ENCODE measurements at places on chromosomes 5 and 9. TPM values are rescaled to one million over a fixed set of nuclear protein-coding genes. Genes with fewer than 3 reads are reported as not detected.

GRCh38 chr5:18807256-18808149, 1173.2 kb downstream of the TAF11L14 start:
- H3K36me3 ChIP-seq: no peaks in the 10 kb centered on the region
- H3K27ac ChIP-seq: no peak overlapping the region
- H3K4me1 ChIP-seq: no peaks in the 10 kb centered on the region
- H3K4me3 ChIP-seq: no peak overlapping the region
- DNase-seq: no peak

GRCh38 chr9:21864505-21864904, 62.1 kb downstream of the MTAP start:
- no peaks in the 10 kb centered on the region for H3K4me1 ChIP-seq
- no peak overlapping the region for H3K27ac ChIP-seq
- no peaks in the 10 kb centered on the region for H3K36me3 ChIP-seq
- H3K27me3 ChIP-seq: no peaks in the 10 kb centered on the region
- DNase-seq: no peak

Gene ERBIN
- total RNA-seq: 131 TPM

GRCh38 chr5:156826150-156826549, 23.9 kb upstream of the PPP1R2B start:
- H3K27me3 ChIP-seq: no peaks in the 10 kb centered on the region
- H3K27ac ChIP-seq: no peak overlapping the region
- H3K36me3 ChIP-seq: no peaks in the 10 kb centered on the region

DNA sequence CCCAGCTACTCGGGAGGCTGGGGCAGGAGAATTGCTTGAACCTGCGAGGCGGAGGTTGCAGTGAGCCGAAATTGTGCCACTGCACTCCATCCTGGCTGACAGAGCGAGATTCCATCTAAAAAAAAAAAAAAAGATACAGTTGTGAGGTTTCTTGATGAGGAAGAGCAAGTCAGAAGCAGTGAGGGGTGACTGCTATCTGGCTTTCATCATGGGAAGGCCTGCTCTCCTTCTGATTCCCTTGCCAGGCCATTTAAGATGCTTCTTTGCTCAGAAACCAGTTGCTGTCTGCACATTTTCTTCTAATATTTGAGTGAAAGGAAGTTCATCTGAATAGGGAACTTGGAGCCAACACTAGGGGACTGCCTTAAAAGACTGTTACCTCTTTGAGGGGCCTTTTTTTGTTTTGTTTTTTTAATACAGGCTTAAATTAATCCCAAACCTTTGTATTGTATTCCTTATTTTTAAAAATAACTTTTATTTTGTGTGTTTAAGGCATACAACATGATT, 201.9 kb downstream of the ARHGAP26 start:
- H3K27ac ChIP-seq: no peak overlapping the region
- H3K4me3 ChIP-seq: no peak overlapping the region
- no peaks in the 10 kb centered on the region for H3K36me3 ChIP-seq
- no peak for DNase-seq
- no peaks in the 10 kb centered on the region for H3K27me3 ChIP-seq

Gene CDKN2B
- 70.1 TPM for total RNA-seq

Gene ADCY2
- 30.1 TPM for total RNA-seq

Gene SH3TC2
- total RNA-seq: 9.4 TPM

DNA sequence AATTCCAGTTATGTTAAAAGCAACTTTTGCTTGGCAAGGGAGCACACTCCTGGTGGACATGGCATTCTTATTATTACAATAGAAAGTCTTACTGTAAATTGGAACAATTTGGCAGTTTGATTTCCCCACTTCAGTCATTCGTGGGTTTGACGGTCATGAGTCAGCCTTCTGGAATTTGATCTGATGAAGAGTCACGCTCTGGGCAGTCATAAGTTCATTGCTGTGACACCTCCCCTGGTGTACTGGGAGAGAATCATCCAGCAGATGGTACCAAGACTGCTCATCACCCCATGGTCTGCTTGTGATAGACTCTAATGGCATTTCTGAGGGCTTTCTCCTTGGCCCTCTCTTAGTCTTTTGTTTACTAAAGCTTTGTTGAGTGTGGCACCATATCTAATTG, 53.8 kb downstream of the GLRA1 start:
- H3K36me3 ChIP-seq: no peaks in the 10 kb centered on the region
- no peak overlapping the region for H3K4me3 ChIP-seq
- no peak overlapping the region for H3K27ac ChIP-seq

DNA sequence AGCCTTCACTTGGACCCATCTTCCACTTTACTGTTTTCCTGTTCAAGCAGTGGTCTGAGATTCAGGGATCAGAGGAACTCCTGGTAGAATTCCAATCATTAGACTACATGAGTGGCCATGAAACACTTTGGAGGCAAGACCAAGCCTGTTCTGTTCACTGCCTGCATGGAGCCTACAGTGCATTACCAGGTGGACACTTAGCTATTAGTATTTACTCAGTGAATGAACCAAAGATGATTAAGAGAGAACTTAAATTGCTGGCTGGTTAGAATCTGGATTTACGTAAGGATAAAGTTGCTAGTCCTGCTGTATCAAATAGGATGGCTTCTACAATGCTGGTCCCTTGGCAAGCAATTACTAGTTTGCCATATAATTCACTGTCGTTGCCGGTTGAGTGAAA, 245.5 kb downstream of the ARRDC3 start:
- no peak for DNase-seq
- no peaks in the 10 kb centered on the region for H3K4me1 ChIP-seq
- H3K27ac ChIP-seq: no peak overlapping the region
- H3K4me3 ChIP-seq: no peak overlapping the region
- no peaks in the 10 kb centered on the region for H3K27me3 ChIP-seq

Gene COL5A1
- total RNA-seq: 17.0 TPM

DNA sequence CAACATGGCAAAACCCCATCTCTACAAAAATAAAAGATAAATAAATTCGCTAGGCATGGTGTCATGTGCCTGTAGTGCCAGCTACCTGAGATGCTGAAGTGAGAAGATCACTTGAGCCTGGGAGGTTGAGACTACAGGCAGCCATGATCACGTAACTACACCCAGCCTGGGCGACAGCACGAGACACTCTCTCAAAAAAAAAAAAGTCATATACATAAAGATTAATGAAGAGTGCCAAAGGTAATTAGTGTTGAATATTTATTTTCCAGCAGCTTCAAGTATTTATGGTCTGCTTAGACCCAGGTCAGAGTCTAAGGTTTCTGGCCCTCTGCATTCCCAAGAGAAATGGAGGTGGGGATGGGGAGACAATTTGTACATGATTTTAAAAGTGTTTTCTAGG, 167.7 kb downstream of the CD180 start:
- H3K4me3 ChIP-seq: no peak overlapping the region
- H3K27me3 ChIP-seq: no peaks in the 10 kb centered on the region
- no peaks in the 10 kb centered on the region for H3K4me1 ChIP-seq
- no peaks in the 10 kb centered on the region for H3K36me3 ChIP-seq
- no peak for DNase-seq

GRCh38 chr9:103364753-103365152, 369.6 kb downstream of the CYLC2 start:
- no peak overlapping the region for H3K4me3 ChIP-seq
- H3K36me3 ChIP-seq: no peaks in the 10 kb centered on the region
- no peak for DNase-seq
- no peak overlapping the region for H3K27ac ChIP-seq
- no peaks in the 10 kb centered on the region for H3K4me1 ChIP-seq

- DNase-seq: no peak
- H3K36me3 ChIP-seq: no peaks in the 10 kb centered on the region
- H3K27ac ChIP-seq: peak overlapping the region; percentile 58
- no peak overlapping the region for H3K4me3 ChIP-seq
Observed at GRCh38 chr5:139458580-139459407, 3.7 kb downstream of the ECSCR start.

GRCh38 chr5:163772241-163772640, 266.8 kb downstream of the MAT2B start:
- H3K36me3 ChIP-seq: no peaks in the 10 kb centered on the region
- no peaks in the 10 kb centered on the region for H3K27me3 ChIP-seq
- DNase-seq: no peak
- no peak overlapping the region for H3K27ac ChIP-seq
- no peak overlapping the region for H3K4me3 ChIP-seq
- no peaks in the 10 kb centered on the region for H3K4me1 ChIP-seq

Gene CYFIP2
- 6.2 TPM for total RNA-seq

DNA sequence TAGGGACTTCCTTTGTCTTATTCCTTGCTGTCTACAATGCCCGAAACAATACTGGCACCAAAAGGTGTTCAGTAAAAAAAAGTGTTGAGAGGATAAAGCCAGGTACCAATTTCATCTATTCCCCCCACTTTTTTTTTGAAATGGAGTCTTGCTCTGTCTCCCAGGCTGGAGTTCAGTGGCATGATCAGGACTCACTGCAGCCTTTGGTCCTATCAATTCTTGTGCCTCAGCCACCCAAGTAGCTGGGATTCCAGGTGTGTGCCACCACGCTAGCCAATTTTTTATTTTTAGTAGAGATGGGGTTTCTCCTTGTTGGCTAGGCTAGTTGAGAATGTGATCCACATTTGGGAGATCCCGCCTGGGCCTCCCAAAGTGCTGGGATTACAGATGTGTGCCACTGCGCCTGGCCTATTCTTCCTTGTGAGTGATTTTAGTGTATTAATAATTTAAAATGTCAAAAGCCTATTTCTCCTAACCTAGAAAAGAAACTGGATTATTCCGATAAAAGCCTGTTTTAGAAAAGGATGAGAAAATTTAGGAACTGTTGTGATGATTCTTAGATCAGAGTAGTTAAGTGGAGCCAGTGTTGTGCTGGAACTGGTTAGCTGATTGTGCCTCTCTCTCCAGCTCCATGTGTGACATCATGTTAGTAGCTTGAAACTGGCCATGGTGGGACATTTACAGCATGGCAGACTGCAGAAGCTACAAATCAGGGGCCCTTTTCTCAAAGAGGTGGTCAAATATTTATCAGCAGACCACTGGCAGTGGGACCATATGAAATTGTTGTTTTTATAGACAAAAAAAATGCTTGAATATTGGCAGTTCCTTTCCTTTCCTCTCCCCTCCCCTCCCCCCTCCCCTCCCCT, 14.3 kb downstream of the CDC42SE2 start:
- H3K27ac ChIP-seq: no peak overlapping the region
- no peak overlapping the region for H3K4me3 ChIP-seq
- H3K27me3 ChIP-seq: no peaks in the 10 kb centered on the region
- H3K4me1 ChIP-seq: no peaks in the 10 kb centered on the region
- H3K36me3 ChIP-seq: no peaks in the 10 kb centered on the region
- no peak for DNase-seq

Gene SLC1A3
- 122 TPM for total RNA-seq

Gene ZNF462
- total RNA-seq: 9.0 TPM

Gene BSPRY
- 1.1 TPM for total RNA-seq

DNA sequence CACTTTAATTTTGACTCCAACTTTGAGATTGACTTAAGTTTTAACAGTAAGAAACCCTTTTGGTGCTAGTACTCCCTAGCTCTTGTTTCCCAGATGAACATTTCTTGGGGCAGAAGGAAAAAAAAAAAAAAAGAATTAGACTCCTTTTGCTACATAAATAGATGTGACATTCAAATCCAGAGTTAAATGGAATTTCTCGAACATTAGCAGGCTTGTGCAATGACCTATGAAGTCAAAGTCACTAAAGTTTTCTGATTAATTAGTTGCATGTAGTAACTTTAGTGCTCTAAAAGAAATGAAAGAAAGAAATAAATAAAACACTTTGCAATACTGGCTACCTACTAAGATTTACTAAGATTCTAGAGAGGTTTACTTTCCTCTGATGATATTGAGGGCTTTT, 106.8 kb downstream of the TMEM174 start:
- no peaks in the 10 kb centered on the region for H3K27me3 ChIP-seq
- H3K4me3 ChIP-seq: no peak overlapping the region
- H3K36me3 ChIP-seq: no peaks in the 10 kb centered on the region
- peak overlapping the region; percentile 85 for H3K27ac ChIP-seq

DNA sequence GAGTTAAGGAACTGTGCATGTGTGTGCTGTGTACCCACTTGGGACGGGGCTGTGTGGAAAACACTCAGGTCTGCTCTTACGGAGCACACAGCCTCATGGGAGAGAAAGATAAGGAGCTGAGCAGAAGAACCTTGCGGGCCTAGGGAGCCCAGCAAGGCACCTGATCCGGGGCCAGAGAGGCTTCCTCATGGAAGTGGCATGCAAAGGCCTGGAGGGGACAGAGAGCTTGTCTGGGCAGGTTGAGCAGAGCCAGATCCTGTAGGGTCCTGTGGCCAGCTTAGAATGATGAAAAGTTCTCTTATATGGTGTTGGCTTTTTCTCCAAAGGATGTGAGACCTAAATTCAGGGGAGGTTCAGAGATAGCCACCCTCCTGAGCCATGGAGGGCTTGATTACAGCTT, 45.2 kb downstream of the NEK6 start:
- DNase-seq: no peak
- no peaks in the 10 kb centered on the region for H3K36me3 ChIP-seq
- no peak overlapping the region for H3K27ac ChIP-seq
- no peaks in the 10 kb centered on the region for H3K27me3 ChIP-seq

DNA sequence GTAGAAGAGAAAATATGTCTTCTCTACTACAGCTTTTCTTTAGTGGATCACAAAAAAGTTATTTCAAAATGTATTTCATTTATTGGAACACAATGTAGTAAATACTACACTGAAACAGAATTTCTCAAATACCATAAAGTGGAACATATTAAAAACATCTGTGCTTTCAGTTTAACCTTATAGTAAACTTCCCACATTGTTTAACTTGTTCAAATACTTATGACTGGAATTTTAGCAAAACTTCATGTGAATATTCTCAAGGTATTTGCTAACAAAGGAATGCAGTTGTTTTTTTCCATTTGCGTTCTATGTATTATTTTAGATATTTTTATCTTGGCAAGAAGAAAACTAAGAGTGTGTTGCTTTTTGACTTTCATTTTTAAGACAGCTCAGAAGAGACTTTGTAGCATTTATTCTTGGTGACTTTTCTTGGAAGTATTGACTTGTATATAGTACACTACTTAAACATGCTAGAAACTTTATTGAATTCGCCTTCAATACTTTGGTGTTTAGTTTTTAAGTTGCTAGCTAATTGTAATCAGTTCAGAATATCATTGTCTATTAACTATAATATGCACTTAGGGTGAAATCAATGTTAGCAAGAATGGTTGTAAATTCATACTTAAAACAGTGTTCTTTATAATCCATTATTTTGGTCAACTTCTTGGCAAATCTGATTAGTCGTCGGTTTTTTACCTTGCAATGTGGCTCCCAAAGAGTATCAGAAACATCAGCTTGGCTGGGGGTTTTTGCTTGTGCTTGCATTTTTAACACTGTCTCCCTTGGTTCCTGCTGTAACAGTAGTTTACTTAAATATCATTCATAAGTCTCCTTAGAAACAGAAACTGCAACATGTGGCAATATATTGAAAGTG, 5.0 kb upstream of the RHOBTB3 start:
- H3K4me1 ChIP-seq: no peaks in the 10 kb centered on the region
- H3K27ac ChIP-seq: no peak overlapping the region
- H3K36me3 ChIP-seq: no peaks in the 10 kb centered on the region

- no peaks in the 10 kb centered on the region for H3K27me3 ChIP-seq
- H3K27ac ChIP-seq: no peak overlapping the region
- H3K4me1 ChIP-seq: no peaks in the 10 kb centered on the region
- H3K4me3 ChIP-seq: no peak overlapping the region
- H3K36me3 ChIP-seq: no peaks in the 10 kb centered on the region
Observed at GRCh38 chr5:180084638-180085561, 13.3 kb upstream of the RNF130 start.

- no peaks in the 10 kb centered on the region for H3K36me3 ChIP-seq
- no peaks in the 10 kb centered on the region for H3K4me1 ChIP-seq
- H3K4me3 ChIP-seq: no peak overlapping the region
- no peak overlapping the region for H3K27ac ChIP-seq
Observed at GRCh38 chr9:134103391-134103998, 32.4 kb upstream of the WDR5 start.
